ENCODE measurements at places on chromosomes 6 and 20.

GRCh38 chr6:144619966-144620365, 334.8 kb downstream of the UTRN start:
- DNase-seq: no peak

GRCh38 chr6:106477146-106477545, 116.6 kb downstream of the CRYBG1 start:
- no peak for DNase-seq

DNA sequence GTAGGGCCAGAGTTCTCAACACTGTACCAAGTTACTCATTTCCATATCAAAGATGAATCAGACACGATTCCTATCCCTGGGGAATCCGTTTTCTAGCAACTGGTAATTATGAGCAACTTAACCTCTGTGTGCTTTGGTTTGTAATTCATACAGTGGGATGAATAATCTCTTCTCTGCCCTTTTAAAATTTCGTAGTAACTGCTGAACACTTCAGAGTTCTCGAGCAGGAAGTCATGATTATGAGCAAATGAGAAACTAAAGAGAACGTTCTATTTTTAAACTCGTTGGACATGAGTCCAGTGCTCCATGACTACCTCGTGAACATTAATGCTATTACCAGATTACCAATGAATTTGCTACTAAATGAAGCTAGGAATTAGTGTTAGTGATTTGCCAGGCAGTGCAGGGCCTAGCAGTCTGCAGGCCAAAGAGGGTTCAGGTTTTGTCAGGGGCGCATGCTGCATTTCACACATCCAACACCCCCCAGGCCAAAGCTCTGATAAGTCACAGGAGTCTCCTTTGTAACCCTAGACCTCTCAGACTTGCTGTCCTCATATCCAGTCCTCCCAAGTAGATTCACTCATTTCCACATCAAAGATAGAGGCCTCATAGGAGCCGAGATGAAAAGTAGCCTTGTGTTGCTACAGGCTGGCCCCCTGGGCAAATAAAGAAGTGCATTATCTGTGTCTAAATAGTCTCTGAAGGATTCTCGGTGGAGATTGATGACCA, 45.8 kb upstream of the VSTM2L start:
- DNase-seq: no peak

DNA sequence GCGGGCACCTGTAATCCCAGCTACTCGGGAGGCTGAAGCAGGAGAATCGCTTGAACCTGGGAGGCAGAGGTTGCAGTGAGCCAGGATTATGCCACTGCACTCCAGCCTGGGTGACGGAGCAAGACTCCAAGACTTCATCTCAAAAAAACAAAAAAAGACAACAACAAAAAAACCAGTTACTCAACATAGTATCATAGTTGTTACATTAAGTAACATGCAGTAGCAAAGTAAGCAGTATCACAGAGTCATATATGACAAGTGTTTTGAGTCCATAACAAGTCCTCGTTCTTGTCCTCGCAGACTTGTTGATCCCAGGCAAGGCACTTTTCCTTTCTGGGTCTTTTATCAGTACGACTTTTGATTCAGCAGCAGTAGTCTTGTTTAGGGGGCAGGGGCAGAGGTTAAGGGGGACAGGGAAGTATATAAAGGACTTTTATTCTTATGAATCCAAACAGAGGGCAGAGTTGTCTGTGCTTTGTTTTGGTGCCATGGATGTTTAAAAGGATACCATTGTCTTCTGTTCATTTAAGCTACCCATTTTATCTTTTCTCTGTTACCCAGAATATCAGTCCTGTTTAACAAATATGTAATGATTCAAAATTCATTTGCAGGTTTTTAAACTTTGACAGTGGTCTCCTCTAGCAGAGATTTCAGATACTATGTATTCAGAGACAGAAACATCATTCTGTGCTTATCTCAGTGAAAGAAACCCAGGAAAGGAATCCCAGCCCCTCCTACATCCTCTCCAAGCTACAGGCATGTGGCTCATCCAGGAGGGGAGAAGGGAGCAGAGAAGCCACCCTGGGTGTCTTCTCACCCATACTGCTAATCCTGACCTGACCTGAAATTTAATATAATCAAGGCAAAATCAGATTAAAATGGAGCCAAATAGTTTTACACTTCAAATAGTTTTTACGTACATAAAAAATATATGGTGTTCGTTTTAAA, 137.9 kb upstream of the EDN1 start:
- DNase-seq: no peak

- DNase-seq: no peak
Measured at GRCh38 chr6:7148100-7148822, 40.5 kb downstream of the RREB1 start.

GRCh38 chr6:76609160-76609559, 536.7 kb upstream of the IMPG1 start:
- no peak for DNase-seq

- no peak for DNase-seq
Measured at GRCh38 chr6:67129780-67130179, 1422.8 kb upstream of the EYS start.

DNA sequence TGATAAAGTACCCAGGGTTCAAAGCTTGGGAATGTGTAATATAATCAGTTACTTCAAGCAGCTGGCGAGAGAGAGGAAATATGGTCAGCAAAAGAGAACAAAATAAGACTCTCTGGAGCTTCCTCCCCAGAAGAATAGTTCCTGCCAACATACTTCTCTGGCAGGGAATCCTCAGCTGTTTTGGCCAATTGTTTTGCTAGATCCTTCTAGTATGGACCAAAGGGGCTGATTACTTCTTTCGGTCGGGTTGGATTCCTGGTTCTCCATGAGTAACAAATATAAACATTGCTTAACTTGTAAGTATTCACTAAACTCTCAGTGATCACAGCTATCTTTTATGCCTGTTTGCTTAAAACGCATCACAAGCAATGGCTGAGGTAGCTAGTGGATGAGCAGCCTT, 31.4 kb upstream of the FBXO9 start:
- DNase-seq: no peak

GRCh38 chr6:47603995-47604394, 94.4 kb upstream of the ADGRF4 start:
- no peak for DNase-seq
